Thoracic aorta (tissue), 2 donors: ENCODE measurements at places on chromosomes 7 and 10. TPM values are rescaled to one million over a fixed set of nuclear protein-coding genes. Genes with fewer than 3 reads are reported as not detected.

Gene GLI3
- 6.6 TPM for total RNA-seq

DNA sequence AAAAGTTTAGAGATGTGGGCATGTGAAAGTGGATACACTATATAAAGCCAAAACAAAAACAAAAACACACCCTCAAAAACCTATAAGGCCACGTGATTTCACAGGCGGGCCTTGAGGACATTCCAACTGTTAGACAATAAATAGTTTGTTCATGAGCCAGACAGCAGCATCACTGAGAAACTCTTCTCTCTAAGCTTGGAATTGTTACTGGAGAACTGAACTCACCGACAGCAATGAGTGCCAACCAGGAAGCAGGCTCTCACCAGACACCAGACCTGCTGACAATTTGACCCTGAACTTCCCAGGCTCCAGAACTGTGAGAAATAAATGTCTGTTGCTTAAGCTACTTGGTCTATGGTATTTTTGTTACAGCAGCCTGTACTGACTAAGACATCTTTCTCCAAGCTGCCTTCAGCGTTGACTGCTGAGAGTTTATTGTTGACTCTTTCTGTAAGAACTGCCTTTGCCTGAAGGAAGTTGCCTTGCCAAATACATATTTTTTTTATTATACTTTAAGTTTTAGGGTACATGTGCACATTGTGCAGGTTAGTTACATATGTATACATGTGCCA is 107.5 kb downstream of the EPDR1 start:
- no peaks in the 10 kb centered on the region for H3K36me3 ChIP-seq
- H3K27me3 ChIP-seq = no peaks in the 10 kb centered on the region
- H3K27ac ChIP-seq = no peak overlapping the region
- no peak overlapping the region for H3K4me3 ChIP-seq
- H3K4me1 ChIP-seq = no peaks in the 10 kb centered on the region
- no peak for DNase-seq

DNA sequence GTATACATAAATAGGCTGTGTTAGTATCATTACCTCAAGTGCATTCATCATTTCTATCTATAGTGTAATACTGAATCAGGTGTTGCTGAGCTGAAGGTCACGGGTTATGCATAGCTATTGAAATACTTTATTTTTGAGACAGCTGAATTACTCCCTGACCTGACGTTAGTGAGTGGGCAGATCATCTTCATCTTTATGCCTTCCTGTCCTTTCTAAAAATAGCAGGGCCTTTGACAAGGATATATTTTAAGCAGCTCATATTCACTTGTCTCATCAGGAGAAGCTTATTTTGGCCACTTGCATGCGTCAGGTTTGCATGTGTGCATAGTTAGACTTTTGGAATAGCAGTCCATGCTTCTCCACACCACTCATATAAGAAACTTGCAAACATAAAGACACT is 63.6 kb upstream of the DKK1 start:
- H3K27me3 ChIP-seq = no peaks in the 10 kb centered on the region
- H3K4me3 ChIP-seq = no peak overlapping the region
- no peak for DNase-seq
- no peak overlapping the region for H3K27ac ChIP-seq

- H3K4me1 ChIP-seq = no peaks in the 10 kb centered on the region
- H3K27ac ChIP-seq = no peak overlapping the region
- H3K4me3 ChIP-seq = no peak overlapping the region
- DNase-seq = no peak
Measured at GRCh38 chr10:2618690-2619089, 448.7 kb upstream of the PFKP start.

Gene CPA1
- total RNA-seq = 4.1 TPM

DNA sequence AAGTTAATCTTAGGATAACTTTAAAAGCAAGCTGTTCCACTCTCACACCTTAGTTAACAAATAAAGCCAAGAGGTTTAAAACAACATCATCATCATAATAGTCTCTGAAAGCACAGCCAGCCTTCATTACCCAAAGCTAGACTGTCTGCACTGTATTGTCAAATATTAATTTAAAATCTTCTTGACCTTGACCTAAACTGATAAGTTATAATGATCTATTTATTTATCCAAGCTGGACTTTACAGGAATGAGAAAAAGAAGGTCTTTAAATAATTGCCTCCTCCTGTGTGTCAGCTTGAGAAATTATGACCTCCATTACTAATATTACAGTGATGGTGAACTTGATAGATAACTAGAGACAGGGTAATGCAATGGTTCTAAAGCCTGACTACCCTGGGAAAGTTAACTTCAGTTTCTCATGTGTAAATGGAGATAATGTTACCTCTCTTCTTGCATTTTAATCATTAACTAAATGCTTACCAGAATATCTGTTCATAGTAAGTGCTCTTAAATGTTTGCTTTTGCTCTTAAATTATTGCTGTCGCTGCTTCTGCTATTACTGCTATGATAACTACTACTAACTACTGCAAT is 111.0 kb downstream of the KAT6B start:
- no peak for DNase-seq
- H3K36me3 ChIP-seq = no peaks in the 10 kb centered on the region

- H3K36me3 ChIP-seq = no peaks in the 10 kb centered on the region
- no peak for DNase-seq
- H3K27ac ChIP-seq = no peak overlapping the region
- no peaks in the 10 kb centered on the region for H3K4me1 ChIP-seq
- H3K27me3 ChIP-seq = no peaks in the 10 kb centered on the region
- H3K4me3 ChIP-seq = no peak overlapping the region
Measured at GRCh38 chr7:11533229-11533820, 298.7 kb downstream of the THSD7A start.

Gene ADAM22
- total RNA-seq = 5.0 TPM

- no peaks in the 10 kb centered on the region for H3K4me1 ChIP-seq
- no peak for DNase-seq
- no peaks in the 10 kb centered on the region for H3K36me3 ChIP-seq
- no peak overlapping the region for H3K27ac ChIP-seq
- no peaks in the 10 kb centered on the region for H3K27me3 ChIP-seq
Measured at GRCh38 chr7:9013940-9014339, 580.5 kb downstream of the NXPH1 start.

GRCh38 chr10:114384181-114384580 is 20.1 kb downstream of the AFAP1L2 start:
- H3K4me1 ChIP-seq = peaks cover 2% of the 10 kb centered on the region
- no peak overlapping the region for H3K27ac ChIP-seq
- H3K27me3 ChIP-seq = no peaks in the 10 kb centered on the region
- no peaks in the 10 kb centered on the region for H3K36me3 ChIP-seq

DNA sequence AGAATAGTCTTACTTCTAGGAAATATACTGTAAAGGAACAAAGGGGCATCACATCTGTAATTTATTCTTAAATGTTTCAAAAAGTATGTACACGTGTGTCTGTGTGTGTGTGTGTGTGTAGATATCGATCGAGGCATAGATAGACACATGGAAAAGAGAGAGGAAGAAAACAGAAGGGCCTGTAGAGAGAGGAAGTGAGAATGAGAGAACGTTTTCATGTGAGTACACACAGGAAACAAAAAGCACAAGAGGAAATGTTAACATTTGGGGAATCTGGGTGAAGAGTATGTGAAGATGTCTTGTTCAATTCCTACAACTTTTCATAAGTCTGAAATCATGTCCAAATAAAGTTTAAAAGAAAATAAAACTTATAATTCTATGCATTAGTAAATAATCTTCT is 286.5 kb upstream of the SORCS1 start:
- no peak overlapping the region for H3K27ac ChIP-seq
- H3K27me3 ChIP-seq = no peaks in the 10 kb centered on the region
- H3K4me3 ChIP-seq = no peak overlapping the region
- no peaks in the 10 kb centered on the region for H3K4me1 ChIP-seq

DNA sequence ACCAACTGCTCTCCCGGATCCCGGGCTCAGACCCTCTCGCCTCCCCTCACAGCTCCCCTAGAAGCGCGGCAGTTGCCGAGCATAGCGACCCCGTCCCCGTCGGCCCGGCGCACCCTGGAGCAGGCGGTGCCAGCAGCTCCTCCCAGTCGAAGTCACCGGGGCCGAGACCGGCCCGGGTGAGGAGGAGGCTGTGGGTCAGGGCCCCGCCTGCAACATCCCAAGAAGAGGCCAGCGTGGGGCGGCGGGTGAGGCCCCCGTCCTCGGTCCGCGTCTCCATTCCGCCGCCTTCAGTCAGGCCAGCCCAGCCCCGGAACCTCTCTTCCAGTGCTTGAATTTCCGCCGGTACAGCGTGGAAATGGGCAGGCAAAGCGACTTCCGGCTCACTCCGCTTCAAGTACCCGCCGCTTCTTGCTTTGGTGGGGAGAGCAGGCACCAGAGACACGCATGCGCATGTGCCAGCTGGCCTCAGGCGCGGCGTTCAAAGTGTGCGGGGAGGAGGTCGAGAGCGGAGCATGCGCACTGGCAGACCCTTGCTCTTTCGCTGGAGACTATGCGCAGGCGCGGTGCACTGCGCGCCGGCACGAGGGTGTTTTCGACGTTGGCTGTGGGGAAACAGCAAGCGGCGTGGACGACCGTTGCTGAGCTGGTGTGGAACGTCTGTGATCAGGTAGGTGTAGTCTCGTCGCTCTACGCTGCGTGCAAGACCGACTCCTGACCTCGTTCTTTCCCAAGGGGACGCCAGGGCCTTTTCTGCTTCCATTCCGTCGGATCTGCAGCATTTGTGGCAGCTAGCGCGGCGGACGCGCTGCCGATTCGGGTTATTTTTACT is at the start of gene C10orf88:
C10orf88 (minus strand) TSS at position 326 of the 829 bp plus-strand sequence; CDS start at position 277, 49 bp downstream.
- DNase-seq = peak; percentile 93
- no peaks in the 10 kb centered on the region for H3K36me3 ChIP-seq
- H3K27me3 ChIP-seq = no peaks in the 10 kb centered on the region
- H3K4me3 ChIP-seq = peak within 1 kb of the TSS; percentile 87
- peak within 1 kb of the TSS; percentile 46 for H3K27ac ChIP-seq

DNA sequence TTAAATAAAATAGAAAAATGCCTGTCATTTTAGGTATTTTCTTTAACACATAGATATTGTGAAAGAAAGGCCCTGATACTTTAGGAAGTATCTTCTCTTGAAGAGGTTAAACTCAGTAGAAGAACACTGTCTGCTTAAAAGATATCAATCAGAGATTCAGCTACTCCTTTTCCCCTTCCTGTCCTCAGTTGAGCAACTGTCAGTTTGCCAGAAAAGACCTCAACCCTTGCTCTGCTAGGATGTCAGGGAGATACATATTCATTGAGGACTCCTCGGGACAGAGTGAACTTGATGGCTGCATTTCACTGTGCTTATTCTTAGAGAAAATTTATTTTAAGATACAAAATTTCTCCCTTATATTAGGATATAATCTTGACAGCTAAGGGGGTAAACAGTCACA is 173.6 kb upstream of the CACNA2D1 start:
- H3K36me3 ChIP-seq = no peaks in the 10 kb centered on the region
- H3K27ac ChIP-seq = no peak overlapping the region
- H3K27me3 ChIP-seq = no peaks in the 10 kb centered on the region
- no peak for DNase-seq
- H3K4me1 ChIP-seq = no peaks in the 10 kb centered on the region

- H3K27me3 ChIP-seq = no peaks in the 10 kb centered on the region
- H3K36me3 ChIP-seq = peaks cover 6% of the 10 kb centered on the region
- peak overlapping the region; percentile 97 for H3K4me3 ChIP-seq
- no peak for DNase-seq
- H3K4me1 ChIP-seq = peaks cover 15% of the 10 kb centered on the region
Measured at GRCh38 chr7:73683788-73684693, 644 bp downstream of the BUD23 start.

DNA sequence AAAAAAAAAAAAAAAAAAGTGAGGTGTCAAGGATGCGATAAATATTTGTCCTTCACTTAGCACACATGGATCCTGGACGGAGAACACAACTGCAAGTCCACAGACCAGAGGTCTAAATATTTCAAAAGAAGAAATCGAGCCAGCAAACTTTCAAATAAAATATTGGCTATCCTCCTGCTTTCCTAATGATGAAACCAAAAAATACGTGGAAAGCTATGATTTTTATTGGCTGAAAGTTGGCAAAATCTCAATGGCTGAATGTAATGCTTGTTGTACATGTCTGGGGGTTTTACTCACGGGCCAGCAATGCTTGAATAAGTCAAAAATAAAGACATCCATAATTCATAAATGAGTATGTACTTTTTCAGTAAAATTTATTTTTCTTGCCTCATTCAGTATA is 19.0 kb upstream of the MGMT start:
- no peak overlapping the region for H3K27ac ChIP-seq
- H3K4me1 ChIP-seq = no peaks in the 10 kb centered on the region
- no peaks in the 10 kb centered on the region for H3K27me3 ChIP-seq
- no peak for DNase-seq
- no peaks in the 10 kb centered on the region for H3K36me3 ChIP-seq

GRCh38 chr10:1632141-1632540 is 105.2 kb downstream of the ADARB2 start:
- DNase-seq = no peak
- no peaks in the 10 kb centered on the region for H3K4me1 ChIP-seq
- no peak overlapping the region for H3K27ac ChIP-seq
- H3K4me3 ChIP-seq = no peak overlapping the region
- H3K36me3 ChIP-seq = no peaks in the 10 kb centered on the region

DNA sequence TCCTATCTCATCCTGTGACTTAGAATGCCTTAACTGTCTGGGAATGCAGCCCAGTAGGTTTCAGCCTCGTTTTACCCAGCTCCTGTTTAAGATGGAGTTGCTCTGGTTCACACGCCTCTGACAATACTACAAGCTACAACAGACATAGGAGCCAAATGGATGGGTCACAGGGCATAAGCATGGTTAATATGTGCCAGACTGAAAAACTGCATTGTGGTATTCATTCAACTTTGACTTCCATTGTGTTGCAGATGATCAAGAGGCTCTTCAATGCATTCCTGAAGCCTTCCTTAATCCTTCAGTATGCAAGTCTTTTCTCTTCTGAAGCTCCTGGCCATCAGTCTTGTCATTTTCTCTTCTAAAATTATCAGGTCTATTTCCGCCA is 20.3 kb upstream of the RNF32 start:
- peaks cover 7% of the 10 kb centered on the region for H3K27me3 ChIP-seq
- no peaks in the 10 kb centered on the region for H3K4me1 ChIP-seq
- no peaks in the 10 kb centered on the region for H3K36me3 ChIP-seq
- no peak overlapping the region for H3K4me3 ChIP-seq
- H3K27ac ChIP-seq = no peak overlapping the region

Gene NACAD
- total RNA-seq = 10.8 TPM

Gene SFRP4
- 53.3 TPM for total RNA-seq

Gene C10orf67
- total RNA-seq = not detected

Gene PNLIPRP1
- 0.99 TPM for total RNA-seq

Gene UNCX
- not detected for total RNA-seq

GRCh38 chr7:78399033-78399769 is 600.6 kb downstream of the PHTF2 start:
- H3K27me3 ChIP-seq = no peaks in the 10 kb centered on the region
- no peak for DNase-seq
- no peaks in the 10 kb centered on the region for H3K36me3 ChIP-seq
- H3K27ac ChIP-seq = no peak overlapping the region
- H3K4me3 ChIP-seq = no peak overlapping the region
- peaks cover 11% of the 10 kb centered on the region for H3K4me1 ChIP-seq

Gene AGBL3
- total RNA-seq = 0.28 TPM
